ENCODE measurements at places on chromosomes 2 and 18. TPM values are rescaled to one million over a fixed set of nuclear protein-coding genes. Genes with fewer than 3 reads are reported as not detected.

The SLC19A3 gene
- not detected for total RNA-seq

The DLGAP1 gene
- 0.07 TPM for total RNA-seq

The RFX8 gene
- not detected for total RNA-seq

The ZFP36L2 gene
- 98.0 TPM for total RNA-seq

The AOX1 gene
- not detected for total RNA-seq

The PLEK gene
- total RNA-seq = 21.3 TPM

The G6PC2 gene
- not detected for total RNA-seq

The TUBB8B gene
- not detected for total RNA-seq

The B3GNT7 gene
- 0.13 TPM for total RNA-seq

Measured in CD8-positive, alpha-beta memory T cell (primary cell).